T-helper 22 cell (primary cell): ENCODE measurements at places on chromosomes 16 and 17.

DNA sequence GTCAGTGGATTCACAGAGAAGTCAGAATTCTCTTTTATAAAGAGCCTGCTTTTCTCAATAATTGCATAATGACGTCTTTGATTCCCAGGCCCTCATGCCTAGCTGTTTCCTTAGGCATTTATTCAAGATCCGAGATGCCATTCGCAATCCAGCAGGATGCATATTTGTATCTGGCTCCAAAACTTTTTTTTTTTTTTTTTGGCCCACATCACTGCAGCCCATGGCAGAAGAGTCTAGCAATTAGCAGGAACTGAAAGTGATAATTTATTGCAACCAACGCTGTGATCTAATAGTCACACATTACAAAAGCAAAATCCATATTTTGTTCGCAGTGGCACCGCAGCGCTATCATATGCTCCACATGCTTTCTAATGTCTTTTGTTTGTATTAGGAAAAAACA is 503.4 kb downstream of the MAF start:
- no peak for DNase-seq

DNA sequence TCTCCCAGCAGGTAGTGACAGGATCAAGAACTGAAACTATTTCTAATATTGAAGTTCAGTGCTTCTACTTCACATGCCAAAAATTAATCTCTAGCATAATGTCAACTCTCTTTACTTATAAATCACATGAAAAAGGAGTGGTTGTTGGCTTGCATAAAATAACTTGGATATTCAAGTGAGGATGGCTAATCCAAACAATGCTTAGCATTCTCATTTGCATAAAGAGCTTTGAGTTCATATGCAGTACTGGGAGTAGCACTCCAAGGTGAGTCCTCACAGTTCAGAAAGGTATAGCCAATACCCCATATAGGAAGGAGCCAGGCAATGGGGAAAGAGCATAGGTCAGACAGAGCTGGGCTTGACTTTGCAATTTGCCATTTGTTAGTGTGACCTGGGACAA is 149.3 kb downstream of the PCTP start:
- no peak for DNase-seq

DNA sequence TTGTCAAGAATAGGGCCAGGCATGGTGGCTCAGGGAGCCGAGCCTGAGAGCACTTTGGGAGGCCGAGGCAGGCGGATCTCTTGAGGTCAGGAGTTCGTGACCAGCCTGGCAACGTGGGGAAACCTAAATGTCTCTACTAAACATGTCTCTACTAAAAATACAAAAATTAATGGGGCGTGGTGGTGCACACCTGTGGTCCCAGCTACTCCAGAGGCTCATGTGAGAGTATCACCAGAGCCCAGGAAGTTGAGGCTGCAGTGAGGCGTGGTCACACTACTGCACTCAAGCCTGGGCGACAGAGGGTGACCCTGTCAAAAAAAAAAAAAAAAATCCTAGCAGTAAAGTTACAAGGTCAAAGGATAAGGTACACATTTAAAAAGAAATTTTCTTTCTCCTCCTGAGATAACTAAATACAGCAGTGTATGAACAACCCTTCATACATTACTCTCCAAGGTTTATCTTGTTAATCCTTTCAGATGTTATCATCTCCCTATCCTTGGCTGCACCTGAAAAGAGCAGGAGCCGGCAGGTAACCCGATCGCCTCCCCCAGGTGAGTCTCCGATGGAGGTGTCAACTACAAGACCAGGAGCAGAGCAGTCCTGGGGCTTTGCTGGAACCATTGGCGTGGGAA is 122.3 kb downstream of the GOSR1 start:
- no peak for DNase-seq

GRCh38 chr17:68544111-68544915 is 32.1 kb downstream of the PRKAR1A start:
- DNase-seq, result no peak

- no peak for DNase-seq
These were observed 128.0 kb upstream of the C17orf78 start for GRCh38 chr17:37247825-37248224.

- DNase-seq, result peak; percentile 31
These were observed 82.0 kb upstream of the ALOX12 start for GRCh38 chr17:6913608-6914443.

GRCh38 chr17:48760411-48760810 is 31.9 kb upstream of the HOXB13 start:
- no peak for DNase-seq

DNA sequence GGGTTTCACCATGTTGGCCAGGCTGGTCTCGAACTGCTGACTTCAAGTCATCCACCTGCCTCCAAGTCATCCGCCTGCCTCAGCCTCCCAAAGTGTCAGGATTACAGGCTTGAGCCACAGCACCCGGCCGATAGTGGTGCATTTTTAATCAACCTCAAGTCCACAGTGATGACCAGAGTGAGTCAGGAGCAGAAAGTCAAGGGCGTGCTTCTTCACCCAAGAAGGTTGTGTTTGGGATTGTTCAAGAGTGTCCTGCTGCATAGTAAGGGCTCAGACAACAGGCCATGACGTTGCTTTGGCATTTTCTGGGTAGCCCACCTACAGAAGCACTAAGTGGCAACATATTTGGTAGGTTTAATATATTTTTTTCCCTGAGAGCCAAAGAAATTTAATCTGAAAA is 108.3 kb upstream of the FAM20A start:
- no peak for DNase-seq

DNA sequence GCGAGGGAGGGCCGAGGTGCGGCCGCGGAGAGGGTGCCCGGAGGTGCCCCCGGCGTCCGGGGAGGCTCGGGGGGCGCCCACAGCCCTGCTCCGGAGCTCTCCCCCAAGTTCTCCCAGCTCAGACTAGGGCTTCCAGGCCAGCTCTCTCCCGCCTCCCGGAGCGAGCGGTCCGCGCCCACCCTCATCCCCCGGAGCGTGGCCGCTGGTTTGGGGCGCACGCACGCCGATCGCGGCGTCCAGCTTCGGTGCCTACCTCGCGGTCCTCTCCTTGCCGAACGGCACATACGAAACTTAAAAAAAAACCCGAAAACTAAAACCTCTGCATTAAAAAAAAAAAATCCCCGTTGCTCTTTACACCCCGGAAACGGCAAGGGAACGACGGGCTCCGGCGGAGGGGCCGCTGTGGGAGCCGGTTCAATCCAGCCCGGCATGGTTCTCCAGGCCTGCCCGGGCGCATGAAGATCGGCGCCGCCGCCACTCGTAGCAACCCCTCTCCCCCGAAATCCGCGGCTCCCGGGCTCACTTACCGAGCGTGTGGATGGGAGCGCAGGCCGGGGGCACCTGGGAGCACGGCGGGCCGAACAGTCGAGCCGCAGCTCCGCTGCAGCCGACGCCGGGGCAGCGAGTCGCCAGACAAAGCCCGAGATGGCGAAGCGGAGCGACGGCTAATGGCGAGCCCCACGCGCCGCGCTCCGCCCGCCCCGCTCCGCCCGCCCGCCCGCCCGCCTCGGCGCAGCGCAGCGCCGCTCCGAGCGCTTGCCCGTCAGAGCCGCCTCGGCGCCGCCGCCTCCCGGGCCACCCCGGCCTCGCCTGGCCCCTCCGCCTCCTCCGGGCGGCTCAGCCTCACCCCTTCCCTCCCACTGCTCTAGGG is 973 bp upstream of the UBTF start:
- peak; percentile 38 for DNase-seq

DNA sequence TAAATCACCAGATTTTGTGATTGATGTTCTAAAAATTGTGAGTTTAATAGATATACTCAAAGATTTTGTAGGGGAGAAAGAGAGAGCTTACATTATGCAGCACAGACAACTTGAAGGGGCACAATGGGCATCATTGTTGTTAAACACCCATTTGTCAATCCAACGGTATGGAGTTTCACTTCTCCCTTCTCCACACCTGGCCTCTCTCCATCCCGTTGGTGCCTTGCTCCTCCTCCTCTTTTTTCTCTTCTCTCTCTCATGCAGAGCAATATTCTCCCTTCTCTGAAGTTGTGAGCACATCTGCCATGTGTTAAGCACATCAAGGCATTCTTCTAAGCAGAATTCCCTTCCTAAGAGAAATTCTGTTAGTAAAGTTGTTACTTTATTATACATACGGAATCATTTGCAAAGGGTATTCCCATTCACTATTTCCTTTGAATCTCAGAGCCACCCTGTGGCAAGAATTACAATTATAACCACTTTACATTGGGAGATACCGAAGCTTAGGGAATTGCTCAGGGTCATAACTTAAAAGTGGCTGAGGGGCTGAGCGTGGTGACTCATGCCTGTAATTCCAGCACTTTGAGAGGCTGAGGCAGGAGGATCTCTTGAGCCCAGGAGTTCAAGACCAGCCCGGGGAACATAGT is 40.5 kb upstream of the SKAP1 start:
- DNase-seq, result no peak

- peak; percentile 73 for DNase-seq
These were observed at the start of gene SGSM2 for GRCh38 chr17:2336852-2337543. SGSM2 (plus strand) TSS chr17:2337501; CDS start chr17:2337689, 188 bp downstream.

GRCh38 chr17:43839670-43840108 is 6.7 kb upstream of the MPP3 start:
- no peak for DNase-seq

- DNase-seq, result no peak
These were observed 10.0 kb upstream of the MYCBPAP start for GRCh38 chr17:50498021-50498874.

GRCh38 chr17:28643983-28644786 is 773 bp downstream of the BLTP2 start:
- no peak for DNase-seq

DNA sequence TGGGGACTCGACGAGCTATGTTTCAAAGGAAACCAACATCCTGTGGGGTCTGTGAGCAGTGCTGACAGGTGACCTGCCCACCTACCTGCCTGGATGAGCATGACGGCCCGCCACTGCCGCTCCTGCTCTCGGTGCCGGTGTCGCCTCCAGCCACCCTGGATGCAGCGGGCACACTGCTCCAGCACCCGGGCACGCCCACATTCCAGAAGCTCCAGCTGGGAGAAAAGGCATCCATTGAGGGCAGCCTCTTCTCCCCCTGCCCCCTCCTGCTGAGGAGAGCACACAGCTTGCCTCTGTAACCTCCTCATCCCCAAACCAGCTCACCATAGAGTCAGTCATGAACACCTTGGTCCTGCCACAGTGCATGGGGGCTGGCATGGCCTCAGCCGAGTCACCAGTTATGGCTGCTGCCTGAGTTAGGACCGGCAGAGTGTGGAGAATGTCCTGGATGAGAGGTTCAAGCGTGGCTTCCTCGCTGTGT is 14.3 kb downstream of the ZNHIT3 start:
- DNase-seq, result no peak

DNA sequence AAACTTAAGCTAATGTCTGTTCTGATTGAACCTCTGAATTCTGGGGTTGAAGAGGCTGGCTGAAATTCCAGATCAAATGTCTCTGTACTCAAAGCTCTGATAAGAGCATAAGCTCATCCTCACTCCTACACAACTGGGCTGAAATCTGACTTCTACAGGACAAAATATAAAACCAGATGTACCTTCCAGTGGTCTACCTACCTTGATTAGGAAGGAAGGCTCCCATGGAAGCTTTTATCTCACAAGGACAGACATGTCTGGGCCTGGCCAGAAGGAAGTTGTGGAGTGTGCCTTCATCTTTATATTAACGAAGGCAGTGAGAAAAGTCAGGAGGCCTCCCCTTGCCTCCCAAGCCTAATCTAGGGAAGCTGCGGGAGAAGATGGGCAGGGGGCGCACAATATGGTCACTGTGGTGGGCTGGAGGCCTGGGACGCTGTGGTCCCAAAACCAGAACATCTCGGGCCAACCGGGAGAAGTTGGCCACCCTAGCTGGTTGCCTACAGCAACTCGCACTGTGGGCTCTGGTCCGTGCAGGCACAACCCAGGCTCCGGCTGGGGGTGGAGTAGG is 55.6 kb upstream of the LRRC37A3 start:
- no peak for DNase-seq

DNA sequence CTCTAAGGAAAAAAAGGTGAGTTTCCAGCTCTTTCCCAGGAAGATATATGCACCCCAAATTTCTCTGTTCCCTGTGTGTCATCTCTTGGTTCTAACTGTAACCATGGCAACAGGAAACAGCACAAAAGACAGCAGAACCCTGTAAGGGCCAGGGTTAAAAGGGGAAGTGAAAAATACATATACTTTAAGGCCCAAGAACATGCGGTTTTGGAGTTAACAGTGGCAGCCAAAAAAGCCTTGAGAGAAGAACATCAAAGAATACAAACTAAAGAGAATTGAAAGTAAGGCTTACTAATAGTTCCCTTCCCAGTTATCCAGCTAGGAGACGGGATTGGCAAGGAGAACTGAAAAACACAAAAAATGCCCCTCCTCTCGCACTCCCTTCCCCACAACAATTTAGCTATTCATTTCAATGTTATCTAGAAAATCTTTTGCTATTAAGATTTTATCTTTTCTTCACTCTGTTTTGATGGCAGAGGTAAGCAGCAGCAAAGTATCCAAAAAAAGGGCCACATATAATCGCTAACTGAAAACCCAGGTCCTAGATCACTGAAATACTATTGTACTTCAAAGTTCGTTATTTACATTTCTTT is 1.5 kb downstream of the SPOP start:
- DNase-seq, result peak; percentile 23

GRCh38 chr17:17988427-17988945 is 15.8 kb downstream of the DRC3 start:
- DNase-seq, result no peak

DNA sequence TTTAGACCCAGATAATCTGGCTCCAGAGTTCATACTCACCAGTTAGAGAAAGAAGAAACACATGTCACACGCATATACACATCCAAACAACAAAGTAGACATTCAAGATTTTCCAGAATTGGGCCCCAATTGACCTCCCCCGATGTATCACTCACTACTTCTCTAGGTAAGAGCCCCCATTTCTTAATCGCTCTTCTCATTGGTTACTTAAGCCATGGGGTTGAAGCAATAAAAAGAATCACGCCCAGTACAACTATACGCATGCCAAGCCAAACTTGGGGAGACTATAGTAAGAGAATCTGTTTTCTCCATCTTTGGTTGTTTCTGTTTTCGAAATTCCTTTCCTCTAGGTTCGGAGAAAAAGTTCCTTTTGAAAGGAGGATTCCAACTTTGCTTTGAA is 565 bp downstream of the DDX52 start:
- DNase-seq, result no peak

- DNase-seq, result no peak
These were observed 63.7 kb downstream of the ZNF778 start for GRCh38 chr16:89281189-89281577.

- no peak for DNase-seq
These were observed 1.5 kb downstream of the CDK12 start for GRCh38 chr17:39462631-39463375.

- no peak for DNase-seq
These were observed 101.3 kb downstream of the ZFHX3 start for GRCh38 chr16:72946474-72947194.

GRCh38 chr16:11150190-11150589 is 105.8 kb downstream of the SOCS1 start:
- DNase-seq, result no peak

- DNase-seq, result no peak
These were observed 15.6 kb downstream of the PDK2 start for GRCh38 chr17:50110591-50111349.
